ENCODE measurements at places on chromosomes 12 and 14. TPM values are rescaled to one million over a fixed set of nuclear protein-coding genes. Genes with fewer than 3 reads are reported as not detected.

TOMM20L gene
- not detected for total RNA-seq

TAMALIN gene
- total RNA-seq: 28.0 TPM

LMNTD1 gene
- not detected for total RNA-seq

STAT6 gene
- 147 TPM for total RNA-seq

Measured in melanocyte of skin (primary cell).